ENCODE measurements at places on chromosomes 11 and 22.
A peak's percentile ranks its signal among the peaks of the same experiment; 100 is the strongest.

DNA sequence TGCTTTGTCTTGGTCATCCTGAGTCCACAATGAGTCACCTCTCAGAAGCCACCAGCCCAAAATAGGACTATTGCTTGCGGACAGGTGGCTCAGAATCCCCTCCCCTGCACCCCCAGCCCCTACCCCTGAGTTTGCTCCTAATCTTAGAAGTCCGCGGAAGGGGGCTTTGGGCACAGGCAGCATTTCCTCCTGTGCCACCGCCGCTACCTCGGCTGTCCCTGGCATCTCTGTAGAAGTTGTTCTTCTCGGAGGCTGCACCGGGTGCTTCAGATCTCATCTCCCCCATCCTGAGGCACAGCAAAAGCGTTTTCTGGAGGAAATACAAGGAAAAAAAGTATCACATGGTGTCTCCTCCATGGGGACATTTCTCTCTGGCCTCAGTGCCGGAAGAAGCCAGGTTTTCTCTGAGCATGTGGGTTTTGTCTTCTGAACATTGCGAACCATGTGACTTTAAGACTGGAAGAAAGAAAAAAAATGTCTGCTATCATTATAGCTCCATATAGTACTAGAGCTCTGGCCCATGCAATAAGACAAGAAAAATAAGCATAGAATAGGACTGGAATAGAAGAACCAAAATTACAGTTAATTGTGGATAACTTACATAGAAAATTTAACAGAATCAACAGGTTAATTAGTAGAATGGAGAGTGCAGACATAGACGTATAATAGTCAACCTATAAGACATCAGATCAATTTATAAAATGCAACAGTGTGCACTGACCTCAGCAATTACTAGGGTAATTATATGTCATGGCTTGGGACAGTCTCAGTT is 63.2 kb downstream of the SHISAL1 start:
- no peak for DNase-seq

DNA sequence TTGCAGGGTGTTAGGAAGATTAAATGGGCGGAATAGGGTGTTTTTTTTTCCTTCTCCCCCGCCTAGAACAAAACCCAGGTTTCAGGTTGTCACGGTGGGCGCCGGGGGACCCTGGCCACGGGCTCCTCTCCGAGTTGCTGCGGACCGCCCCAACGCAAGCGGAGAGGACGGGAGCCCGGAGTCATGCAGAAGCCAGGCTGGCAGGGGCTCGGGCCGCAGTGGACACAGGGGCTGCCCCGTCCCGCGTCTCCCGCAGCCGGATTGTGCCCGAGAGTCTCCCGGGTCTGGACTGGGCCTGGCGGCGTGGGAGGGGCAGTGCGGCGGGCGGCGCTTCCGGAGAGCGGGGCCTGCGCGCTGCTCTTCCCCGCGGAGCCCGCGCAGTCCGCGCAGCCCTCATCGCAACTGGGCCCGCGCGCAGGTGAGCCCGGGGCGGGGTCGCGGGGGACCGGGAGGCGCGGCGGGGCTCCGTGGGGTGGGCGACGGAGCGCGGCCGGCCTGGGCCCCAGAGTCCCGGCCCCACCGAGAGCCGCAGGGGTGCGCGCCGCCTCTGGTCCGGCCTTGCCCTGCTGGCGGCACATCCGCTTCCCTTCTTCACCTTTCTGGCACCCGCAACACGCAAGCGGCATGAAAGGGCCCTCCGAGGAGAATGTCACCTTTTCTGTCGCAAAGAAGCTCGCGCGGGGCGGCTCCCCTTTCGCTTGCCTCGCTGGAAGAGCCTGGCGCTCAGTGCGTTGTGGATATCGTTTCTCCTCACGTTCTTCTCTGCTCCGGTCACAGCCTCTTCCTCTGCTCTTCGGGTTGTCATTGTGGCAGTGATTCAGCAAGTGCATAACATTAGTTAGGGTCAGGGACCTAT is at the start of gene TIRAP:
Gene TIRAP, plus strand, starts transcription at position 358 of the 856 bp plus-strand sequence. CDS start 7,802 bp downstream, outside the sequence.
- DNase-seq, result no peak

DNA sequence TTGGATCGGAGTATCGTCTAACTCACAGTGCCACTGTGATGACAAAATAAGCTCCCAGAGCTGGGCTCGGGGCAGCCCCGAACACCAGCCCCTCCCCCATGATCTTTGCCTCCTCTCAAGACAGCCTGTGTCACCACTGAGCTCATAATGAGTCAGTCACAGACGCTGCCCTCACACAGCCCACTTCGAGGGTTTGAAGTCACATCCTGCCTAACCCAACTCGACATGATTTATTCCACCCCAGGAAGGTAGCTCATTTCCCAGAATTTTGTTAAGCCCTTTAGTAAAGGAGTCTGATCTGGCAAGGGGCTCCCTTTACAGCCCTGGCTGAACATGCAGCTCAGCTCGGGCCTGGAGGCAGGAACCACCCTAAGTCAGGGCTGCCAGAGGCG is 22.8 kb downstream of the MYH9 start:
- peak; percentile 65 for DNase-seq

DNA sequence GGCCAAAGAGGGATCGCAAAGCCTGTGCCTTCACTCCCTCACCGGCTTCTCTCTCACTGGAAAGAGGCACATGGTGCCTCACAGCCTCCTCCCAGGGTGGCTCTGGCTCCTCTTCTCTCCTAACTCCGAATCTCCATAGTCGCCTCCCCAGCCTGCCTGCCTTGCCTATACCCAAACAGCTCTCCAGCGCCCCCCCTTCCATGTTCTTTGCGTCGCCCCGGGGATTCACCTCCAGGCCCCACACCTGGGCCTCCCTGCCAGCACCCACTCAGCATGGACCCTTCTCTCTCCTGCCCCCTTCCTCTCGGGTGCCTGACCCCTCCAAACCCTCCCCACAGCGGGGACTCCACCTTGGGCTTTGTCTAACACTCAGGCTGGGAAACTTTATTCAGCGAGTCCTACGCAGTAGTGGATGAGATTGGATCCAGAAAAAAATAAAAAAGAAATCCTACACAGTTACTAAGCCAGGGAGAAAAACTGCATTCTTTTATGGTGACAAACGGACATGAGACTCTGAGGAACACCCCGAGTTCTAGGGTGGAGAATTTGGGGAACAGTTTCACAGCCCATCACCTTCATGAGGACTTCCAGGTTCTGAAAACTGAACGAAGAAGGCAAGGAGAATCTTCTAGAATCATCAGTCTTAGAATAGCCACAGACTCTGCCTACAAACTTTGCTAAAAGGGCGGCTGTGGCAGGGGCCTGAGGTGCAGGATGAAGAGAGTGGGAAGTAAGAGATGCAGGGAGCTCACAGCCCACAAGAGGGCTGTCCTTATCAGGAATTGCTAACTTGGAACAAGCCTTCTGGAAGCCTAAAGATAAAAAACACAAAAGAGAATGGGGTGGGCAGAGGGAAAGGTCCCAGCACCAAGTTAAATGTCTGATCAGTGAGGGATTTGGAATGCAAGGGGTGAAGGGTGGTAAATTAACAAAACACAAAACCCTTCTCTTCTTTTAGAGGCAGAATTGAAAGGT is 5.3 kb downstream of the PPM1F start:
- no peak for DNase-seq

GRCh38 chr11:17906436-17906835 is 106.4 kb downstream of the SERGEF start:
- no peak for DNase-seq

GRCh38 chr11:72642884-72643522 is 31.2 kb downstream of the PDE2A start:
- DNase-seq, result peak; percentile 11

- DNase-seq, result no peak
Observed at GRCh38 chr11:23205156-23205871, 345.0 kb upstream of the CCDC179 start.

GRCh38 chr11:702462-703461 is 3.3 kb upstream of the EPS8L2 start:
- no peak for DNase-seq

- DNase-seq, result no peak
Observed at GRCh38 chr11:63840356-63841060, 1.6 kb downstream of the MARK2 start.

DNA sequence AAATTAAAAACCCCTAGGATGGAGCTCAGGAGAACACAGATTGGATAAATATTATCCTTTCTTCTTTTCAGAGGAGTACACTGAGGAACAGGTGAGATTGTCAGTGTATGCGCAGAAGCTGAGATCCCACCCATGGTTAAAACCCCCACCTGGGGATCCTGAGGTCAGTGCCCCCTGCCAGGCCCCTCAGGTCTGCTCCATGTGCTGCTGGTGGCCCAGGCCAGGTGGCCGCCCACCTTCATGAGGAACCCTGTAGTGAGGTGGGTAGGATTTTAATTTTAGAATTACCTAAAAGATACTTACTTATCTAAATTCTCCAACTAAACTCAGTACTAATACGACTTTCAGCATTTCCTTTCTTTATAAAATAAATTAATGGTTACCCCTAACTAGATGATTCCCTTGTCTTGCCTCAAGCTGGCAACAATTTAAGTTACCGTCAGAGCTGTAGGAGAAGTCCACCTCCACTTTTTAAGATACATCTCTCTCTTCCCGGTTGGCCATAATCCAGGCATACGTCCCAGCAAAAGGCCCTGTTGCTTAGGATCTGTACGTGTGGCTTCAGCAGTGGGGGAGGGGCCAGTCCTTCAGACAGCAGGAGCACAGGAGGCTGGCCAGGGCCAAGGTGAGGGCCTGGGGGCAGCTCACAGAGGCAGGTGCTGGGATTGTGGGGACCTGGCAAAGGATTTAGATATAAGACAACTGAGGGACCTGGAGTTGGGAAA is 61.5 kb upstream of the PITPNB start:
- DNase-seq, result no peak
